Posterior vena cava (tissue), 2 donors: ENCODE measurements at places on chromosomes 7 and 10. TPM values are rescaled to one million over a fixed set of nuclear protein-coding genes. Genes with fewer than 3 reads are reported as not detected.

GRCh38 chr7:25712500-25712899 is 439.5 kb upstream of the NFE2L3 start:
- DNase-seq: no peak

- DNase-seq: no peak
Observed at GRCh38 chr7:155676052-155676451, 31.6 kb downstream of the RBM33 start.

GRCh38 chr10:104267721-104268404 is 1.1 kb upstream of the GSTO2 start:
- DNase-seq: no peak

GRCh38 chr10:70679498-70679897 is 7.2 kb downstream of the ADAMTS14 start:
- DNase-seq: peak; percentile 88

DNA sequence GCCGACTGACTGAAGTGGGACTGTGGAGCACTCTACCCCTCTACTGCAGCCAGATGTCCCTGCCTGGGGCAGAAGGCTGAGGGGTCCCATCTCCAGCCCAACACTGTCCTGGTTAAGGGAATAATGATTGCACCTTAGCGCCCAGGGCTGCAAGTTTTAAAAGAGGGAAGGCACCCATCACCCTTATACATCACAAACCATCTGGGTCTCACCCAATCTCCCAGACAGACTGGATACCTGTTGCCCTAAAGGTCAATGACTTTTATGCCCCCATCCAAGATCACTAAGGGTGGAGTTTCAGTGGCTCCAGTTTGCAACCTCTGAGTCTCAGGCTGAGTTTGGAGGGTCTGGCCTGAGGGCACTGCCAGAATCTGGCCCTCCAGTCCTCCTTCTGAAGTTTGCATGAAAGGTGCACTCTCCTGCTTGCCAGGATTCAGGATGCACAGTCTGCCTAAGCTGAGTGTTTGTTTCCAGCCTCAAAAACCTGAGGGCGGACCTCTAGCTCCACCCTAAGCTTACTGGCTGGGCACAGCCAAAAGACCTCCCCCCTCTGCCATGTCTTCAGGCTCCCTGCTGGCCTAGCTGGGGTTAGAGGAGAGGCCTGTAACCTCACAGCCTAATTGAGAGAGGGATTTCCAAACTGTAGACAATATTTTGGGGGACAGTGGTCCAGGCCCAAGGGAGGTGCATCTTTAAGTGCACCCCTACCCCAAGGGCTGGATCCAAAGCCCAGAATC is 2.5 kb upstream of the EMX2 start:
- DNase-seq: no peak

GRCh38 chr10:44307691-44308090 is 77.2 kb downstream of the CXCL12 start:
- no peak for DNase-seq

DNA sequence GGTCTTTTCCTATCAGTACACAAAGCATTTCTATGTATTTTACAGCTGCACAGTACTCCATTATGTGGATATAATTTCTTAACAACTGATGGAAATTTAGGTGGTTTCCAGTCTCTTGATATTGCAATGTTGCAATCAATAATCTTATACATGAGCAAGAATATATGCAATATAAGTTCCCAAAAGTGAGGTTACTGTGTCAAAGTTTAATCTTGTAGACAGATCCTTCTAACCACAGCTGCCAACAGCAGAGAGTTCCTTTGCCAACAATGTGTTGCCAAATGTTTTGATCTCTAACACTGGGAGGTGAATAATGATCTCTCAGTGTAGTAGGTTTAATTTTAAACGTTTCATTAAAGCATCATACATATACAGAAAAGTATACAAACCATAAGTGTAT is 54.5 kb downstream of the CUL2 start:
- no peak for DNase-seq

DNA sequence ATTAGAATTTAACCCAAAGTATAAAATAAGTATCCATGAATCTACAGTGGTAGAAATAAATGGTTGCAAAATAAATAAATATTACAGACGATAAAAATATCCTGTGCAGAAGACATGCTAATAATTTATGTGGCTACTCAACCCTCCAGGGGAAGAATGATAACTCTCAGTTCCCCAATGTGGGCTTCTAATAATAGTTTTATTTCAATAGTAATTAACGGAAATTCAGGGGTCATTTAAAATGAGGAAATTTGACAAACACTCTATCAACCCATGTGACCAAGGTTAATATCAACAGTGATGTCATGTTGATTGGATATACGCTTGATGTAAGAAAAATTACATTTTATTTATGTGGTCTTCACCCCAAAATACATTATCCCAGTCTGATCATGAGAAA is 1082.6 kb upstream of the LRRTM3 start:
- no peak for DNase-seq

DNA sequence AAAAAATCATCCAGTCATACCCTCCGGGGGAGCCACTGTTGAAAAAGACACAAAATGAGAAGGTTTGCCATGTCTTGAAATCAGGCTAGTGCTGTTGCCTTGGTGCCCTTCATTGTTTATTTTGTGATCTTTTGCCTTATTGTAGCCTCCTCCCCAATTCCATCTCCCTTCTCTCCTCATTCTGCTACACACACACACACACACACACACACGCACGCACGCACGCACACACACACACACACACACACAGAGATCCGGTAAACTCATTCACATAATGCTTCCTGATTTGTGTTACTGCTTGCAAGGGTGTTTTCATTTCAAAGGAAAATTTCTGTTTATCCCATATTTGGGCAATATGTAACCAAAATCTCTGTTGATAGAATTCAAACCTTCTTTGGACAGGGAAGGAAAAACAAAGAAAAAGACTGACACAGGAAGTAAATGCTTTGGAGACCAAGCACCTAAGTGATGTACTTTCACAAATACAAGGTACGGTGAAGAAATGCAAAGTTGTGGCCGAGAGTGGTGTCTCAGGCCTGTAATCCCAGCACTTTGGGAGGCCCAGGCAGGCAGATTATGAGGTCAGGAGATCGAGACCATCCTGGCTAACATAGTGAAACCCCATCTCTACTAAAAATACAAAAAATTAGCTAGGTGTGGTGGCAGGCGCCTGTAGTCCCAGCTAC is 141.1 kb upstream of the CDK13 start:
- no peak for DNase-seq

The ANKRD26 gene
- 5.7 TPM for total RNA-seq

The PRSS1 gene
- total RNA-seq: not detected
